ENCODE measurements at places on chromosomes 6 and 20.

DNA sequence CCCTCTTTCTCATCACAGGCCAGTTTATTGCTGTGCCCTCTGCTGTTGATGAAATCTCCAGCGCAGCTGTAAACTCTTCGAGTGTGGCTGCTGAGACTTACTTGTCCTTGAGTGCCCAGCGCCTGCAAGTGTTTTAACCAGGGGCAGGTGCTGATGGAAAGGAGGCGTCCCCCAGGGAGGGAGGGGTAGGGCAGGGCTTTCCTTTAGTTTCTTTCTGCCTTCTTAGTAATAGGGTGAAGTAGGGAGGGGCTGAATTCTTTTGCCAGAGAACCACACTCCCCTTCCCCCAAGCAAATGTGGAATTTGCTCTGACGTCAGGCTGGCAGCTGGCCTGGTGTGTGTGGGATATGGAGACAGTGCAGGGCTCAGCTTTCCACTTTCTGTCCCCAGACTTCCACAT, 61.2 kb downstream of the IGF2R start:
- DNase-seq: no peak

DNA sequence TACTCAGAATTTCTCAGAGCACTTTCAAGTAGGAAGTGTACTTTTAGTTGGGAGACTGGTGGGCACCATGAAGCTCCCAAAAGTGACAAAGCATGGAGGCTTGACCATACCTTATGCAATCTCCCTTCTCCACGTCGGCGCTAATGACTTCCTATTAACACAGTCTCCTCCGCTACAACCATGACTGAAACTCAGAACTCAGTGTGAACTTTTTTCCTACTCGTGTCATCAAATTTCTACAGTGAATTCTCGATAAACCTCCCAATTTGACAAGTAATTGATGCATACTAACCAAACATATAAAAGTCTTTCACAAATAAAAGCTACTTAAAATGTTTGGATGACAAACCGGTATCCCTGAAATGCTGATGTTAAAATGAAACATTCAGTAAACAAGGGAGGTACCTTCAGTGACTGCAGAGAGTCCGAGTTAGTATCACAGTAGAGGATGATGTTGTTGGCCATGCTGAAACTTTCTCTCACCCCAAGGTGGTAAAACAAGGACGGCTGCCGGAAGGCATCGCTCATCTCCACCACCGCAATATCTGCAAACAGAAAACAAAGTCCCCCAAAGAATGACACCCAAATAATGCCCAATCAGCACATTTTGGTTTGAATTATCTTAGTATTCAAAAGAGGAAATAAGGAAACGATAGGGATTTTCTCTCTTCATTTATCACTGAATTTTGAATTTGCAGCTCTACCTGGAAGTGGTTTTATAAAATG, 72.1 kb downstream of the MAP3K5 start:
- peak; percentile 27 for DNase-seq

DNA sequence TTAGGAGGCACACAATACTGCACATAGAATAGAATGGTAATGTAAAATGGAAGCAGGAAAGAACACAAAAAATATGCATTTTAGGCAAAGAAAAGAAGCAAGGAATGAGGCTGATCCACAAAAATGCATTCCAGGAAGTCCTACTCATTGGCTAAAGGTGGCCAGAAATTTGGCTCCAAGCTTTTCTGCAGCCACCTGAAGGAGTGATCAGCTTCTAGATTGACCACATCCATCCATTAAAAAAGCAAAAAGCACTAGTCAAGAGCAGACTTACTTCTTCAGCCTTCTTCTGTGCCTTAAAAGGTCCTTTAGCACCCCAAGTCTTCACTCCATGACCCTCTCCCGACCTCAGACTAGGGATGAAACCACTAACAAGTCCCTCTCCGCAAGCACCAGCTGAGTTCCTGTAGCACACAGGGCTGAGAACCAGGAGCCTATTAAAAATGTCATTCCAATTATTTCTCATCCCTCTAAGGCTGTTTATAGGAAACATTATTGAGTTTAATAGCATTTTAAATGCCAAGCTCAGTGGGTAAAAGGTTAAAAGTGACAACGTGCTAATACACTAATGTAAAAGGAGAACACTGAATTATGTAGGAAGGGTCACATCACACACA, 36.5 kb downstream of the TRAM2 start:
- DNase-seq: no peak

DNA sequence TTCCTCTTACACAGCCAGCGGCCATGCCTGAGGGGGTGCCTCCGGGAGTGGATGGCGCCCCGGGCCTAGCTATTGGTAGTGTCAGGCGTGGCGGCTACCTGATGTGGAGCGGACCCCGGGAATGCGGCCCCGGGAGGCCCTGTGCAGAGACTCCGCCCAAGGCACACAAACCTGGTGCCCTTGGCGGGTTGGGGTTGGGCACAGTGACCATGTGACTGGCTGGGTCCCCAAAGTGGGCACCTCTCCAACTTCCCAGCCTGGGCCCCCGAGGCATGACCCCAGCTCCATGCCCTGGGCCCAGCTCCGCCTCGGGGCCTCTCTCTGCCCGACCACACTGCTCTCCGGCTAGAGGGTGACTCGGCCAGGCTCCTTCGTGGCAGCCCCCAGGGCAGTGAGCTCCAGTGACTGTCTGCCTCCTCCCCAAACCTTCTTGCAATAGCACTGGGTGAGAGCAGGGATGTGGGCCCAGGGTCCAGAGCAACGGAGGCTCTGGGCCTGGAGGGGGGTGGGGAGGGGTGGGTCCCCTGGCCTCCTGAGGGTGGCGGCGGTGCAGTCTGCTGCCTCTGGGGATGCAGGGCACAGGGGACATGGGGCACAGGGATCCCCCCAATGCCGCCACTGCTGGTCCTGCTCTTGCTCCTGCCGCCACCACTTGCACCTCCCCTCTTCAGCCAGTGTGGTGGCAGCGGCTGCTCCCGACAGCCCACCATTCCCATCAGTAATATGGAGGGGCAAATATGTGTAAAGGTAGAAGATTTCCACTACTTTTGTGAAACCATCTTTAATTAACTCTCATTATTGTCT, 942.9 kb upstream of the EPHA7 start:
- DNase-seq: no peak

- no peak for DNase-seq
These were observed 90.2 kb upstream of the TOX2 start for GRCh38 chr20:43824309-43825050.

GRCh38 chr6:137452333-137452894, 41.8 kb downstream of the OLIG3 start:
- DNase-seq: no peak

DNA sequence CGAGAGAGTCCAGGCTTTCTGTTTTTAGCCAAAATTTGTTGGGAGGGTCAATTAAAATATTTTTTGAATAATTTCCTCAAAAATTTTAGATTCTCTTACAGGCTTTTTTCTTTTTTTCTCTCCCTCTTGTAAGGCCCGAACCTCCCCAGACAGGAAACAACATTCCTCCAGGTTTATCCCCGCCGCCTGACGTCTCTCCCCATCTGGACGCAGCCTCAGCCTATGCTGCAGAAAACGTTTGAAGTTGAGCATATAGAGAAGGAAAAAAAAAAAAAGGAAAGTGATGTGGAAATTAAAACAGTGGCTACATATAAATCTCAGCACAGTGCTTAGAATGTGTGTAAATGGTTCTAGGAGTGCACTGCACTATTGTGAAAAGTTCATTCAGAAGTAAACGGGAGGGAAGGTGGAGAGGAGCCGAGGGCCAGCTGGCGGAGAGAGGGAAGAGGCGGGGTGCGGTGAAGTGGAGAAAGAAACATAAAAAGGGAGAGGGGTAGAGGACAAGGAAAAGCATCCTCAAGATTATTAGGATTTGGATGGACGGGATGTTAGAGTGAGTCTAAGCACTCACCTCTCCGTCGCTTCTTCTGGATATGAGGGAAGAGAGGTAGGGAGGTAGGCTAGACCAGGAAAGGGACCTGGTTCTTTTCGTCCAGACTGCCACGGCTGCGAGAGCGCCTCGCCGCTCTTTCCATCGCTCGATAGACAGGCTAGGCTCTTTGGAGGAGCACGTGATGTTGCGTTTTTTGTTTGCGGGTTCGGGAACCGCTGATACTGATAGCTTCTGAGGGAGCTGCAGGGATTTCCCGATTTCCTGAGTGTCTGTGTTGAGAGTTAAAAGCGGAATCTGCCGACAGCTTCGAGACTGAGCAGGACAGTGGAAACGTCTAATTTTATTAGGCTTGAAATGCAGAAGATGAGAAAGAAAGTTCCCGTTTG, 98.7 kb downstream of the TRIM27 start:
- no peak for DNase-seq

DNA sequence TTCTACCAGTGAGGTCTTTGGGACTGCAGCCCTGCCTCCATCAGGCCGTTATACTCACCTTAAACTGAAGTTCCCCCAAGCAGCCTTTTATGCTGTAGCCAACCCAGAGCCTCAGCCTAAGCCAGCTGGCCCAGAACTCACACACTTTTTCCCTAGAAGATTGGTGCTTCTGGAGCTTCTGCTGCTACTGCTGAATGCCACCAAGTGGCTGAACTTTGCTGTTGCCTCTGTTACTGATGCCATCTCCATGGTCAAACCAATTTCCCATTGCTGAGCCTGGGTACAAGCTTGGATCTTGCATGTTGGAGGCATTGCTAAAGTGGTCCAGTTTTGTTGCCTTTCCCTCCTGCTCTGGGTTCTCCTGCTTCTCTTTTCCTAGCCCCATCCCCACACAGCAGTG, 15.0 kb upstream of the TBX18 start:
- DNase-seq: no peak

- no peak for DNase-seq
These were observed 62.5 kb downstream of the ERMARD start for GRCh38 chr6:169813969-169814368.

GRCh38 chr6:86016567-86016966, 373.9 kb upstream of the SYNCRIP start:
- DNase-seq: no peak

- no peak for DNase-seq
These were observed 52.2 kb downstream of the FKBP1C start for GRCh38 chr6:63263444-63263843.

- DNase-seq: no peak
These were observed 81.8 kb downstream of the SMLR1 start for GRCh38 chr6:130908958-130909357.

GRCh38 chr6:170102582-170103481, 188.0 kb downstream of the DLL1 start:
- no peak for DNase-seq

- DNase-seq: no peak
These were observed 220.0 kb upstream of the THBS2 start for GRCh38 chr6:169473663-169474062.

- DNase-seq: no peak
These were observed 332.3 kb upstream of the MARCKS start for GRCh38 chr6:113524826-113525225.

GRCh38 chr20:9919271-9920014, 80.6 kb upstream of the PAK5 start:
- peak; percentile 33 for DNase-seq

DNA sequence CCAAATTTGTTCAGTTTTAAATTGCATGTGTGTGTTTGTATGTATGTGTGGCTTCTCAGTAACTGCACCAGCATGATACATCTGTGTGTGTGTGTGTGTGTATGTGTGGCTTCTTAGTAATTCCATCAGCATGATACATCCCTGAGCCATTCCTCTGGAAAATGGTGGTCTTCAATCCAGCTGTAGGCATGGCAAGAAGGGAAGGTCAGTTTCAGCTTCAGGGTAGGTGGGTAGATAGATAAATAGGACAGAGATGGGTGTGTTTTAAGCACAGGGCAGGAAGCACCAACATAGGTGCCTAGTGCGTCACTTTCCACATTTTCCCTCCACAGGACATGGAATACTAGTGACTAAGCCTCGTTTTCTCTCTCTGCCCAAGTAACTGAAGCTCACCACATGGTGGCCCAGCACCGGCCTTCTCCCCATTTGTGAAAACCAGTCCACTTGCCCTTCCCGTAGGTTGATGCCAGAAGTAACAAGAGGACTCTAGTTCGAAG, 82.9 kb downstream of the RPP40 start:
- no peak for DNase-seq

DNA sequence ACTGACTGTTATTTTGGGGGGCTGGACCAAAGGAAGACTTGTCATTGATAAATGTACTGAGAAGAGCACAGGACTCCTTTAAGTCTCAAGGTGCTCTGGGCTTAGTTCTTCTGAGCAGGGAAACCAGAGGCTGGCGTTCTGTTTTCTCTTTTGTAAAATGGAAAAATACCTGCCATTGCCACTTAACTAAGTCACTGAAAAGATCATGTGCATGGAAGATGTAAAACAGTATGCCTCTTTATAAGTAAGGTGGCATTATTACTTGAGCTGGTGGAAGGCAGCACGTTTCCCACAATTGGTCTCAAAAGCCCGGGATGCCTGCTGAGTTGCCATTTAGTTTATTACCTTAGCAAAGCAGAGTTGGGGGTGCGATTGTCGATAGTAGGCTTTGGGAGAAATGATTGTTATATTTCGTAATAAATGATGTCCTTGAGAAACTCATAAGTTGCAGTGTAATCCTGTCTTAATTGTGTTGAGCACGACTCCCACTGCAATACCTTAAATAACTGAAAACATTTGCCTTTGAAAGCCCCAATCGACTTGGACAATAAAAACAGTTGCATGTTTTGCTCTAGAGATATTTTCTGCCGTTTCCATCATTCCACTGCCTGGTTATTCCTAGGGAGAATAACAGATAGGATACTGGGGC, 3.6 kb downstream of the JARID2 start:
- DNase-seq: no peak

GRCh38 chr20:9482180-9482579, 32.2 kb upstream of the LAMP5 start:
- DNase-seq: no peak

DNA sequence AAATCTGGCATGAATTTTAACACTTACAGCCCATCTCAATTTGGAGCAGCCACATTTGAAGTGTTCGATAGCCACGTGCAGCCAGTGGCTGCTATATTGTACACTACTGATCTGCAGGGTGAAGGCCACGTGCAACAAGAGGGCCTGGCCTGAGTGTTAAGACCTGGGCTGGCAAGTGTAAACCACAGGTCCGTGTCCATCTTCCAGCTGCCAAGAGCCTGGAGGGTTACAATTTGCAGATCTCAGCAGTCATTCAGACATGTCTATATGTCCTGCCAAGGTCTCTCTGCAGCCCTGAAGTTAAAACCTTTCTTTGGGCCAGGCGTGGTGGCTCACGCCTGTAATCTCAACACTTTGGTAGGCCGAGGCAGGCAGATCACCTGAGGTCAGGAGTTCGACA, 14.1 kb downstream of the SGK2 start:
- no peak for DNase-seq

- no peak for DNase-seq
These were observed 159.1 kb downstream of the ZDHHC14 start for GRCh38 chr6:157539900-157540752.

Data from GM13976 (cell line).